Karpas-422 (cell line): ENCODE measurements at places on chromosomes 1 and 21. TPM values are rescaled to one million over a fixed set of nuclear protein-coding genes. Genes with fewer than 3 reads are reported as not detected.

The SHE gene
- total RNA-seq: not detected in 2 replicates

The ALPL gene
- total RNA-seq: 0.36 TPM in 1 of 2 replicates, not detected in the other

DNA sequence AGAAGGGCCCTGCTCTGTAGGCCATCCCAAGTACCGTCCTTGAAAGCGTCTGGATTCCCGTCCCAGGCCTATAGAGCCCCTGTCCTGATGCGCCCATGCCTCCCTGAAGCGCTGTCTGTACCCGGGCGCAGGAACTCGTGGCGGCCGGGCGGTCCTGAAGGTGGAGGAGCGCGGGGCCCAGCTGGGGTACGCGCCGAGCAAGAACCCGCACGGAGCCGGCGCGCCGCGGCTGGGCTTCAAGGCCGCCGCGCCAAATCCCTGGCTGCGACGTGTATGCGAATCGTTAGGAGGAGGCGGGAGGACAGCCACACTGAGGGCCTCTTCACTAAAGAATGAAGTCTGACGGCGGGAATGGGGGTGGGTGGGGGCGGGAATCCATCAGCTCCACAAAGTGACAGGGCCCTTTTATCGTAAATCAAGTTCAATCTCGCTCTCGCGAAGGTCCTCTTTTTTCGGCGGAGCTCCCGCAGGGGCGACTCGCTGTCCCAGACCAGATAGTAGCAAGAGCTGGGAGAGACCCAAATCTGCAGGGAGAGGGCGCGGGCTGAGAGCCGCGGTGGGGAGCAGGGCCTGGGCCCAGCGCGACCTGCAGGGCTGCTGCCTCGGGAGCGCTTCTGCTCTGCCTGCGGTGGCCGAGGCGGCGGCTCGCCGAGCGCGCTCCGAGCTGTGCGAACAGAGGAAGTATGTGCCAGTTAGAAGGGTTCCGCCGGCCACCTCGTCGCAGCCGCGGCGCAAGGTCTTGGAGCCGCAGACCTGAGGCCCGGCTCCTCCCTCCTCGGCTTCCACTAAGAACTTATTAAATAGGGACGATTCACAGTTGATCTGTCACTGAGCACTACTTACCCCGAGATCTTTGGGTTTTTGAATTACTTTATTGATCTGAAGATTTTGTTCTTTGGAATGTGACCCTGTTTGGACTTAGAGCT is 10.4 kb downstream of the BARHL2 start:
- no peak for DNase-seq

- peak; percentile 99 for DNase-seq
Observed at GRCh38 chr1:214602764-214603657, at the start of gene CENPF. Gene CENPF, plus strand, starts transcription at chr1:214603195. Its CDS starts 10,560 bp downstream, at chr1:214613755.

DNA sequence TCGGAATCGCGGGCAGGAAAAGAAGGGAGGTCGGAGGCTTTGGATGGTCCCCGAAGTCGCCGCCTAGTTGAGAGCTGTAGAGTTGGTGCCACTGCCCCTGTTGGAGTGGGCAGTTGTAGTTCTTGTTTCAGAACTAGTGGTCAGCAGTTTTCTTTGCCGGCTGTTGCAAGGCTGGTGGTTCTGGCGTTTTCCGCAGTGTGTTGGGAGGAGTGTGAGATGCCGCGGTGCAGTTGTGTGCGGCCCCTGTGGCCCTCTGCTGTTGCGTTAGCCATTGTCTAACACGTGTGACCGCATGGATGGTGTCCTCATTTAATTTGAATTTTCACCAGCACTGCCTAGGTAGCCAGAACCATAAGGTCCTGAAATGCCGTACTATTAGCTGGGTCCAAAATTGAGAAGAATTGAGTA is 1.4 kb downstream of the ARF1 start:
- no peak for DNase-seq

- DNase-seq: no peak
Observed at GRCh38 chr1:41689139-41689538, 204.7 kb upstream of the EDN2 start.

DNA sequence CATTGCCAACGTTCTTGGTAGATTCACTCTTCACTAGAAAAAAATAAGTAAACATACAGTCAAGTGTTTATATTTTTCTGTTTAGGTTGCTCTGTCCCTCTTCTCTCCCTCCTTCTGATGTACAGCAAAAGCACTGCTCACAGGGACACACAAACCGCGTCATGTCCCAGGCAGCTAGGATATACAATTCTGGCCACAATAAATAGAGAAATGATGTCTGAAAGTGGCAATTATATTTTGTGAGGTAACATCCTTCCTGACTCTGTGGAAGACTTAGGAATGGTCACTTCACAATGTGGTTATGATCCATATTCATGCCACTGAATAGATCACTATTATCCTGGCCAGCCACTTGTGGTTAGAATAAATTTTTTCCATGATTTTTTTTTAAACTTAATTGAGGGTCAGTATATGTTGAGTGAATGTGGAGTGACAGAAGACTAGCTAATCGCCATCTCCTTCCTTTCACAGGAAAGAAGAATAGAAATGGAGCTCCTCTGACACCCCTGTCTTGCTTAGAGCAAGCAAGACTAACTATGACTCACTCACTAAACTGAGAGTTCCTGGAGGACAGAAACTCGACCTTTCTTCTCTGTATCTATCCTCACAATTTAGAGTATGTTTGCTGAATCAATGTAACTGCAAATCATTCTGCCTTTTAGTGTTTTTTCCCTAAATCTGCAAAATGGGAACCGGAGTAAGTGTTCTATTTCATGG is 54.0 kb downstream of the ZNHIT6 start:
- no peak for DNase-seq
